ENCODE measurements at places on chromosomes 7 and 10.
A peak's percentile ranks its signal among the peaks of the same experiment; 100 is the strongest.

- DNase-seq, result no peak
Measured at GRCh38 chr7:35249537-35249907, 4.4 kb downstream of the TBX20 start.

GRCh38 chr10:24114556-24114955, 94.4 kb upstream of the KIAA1217 start:
- peak; percentile 85 for DNase-seq

DNA sequence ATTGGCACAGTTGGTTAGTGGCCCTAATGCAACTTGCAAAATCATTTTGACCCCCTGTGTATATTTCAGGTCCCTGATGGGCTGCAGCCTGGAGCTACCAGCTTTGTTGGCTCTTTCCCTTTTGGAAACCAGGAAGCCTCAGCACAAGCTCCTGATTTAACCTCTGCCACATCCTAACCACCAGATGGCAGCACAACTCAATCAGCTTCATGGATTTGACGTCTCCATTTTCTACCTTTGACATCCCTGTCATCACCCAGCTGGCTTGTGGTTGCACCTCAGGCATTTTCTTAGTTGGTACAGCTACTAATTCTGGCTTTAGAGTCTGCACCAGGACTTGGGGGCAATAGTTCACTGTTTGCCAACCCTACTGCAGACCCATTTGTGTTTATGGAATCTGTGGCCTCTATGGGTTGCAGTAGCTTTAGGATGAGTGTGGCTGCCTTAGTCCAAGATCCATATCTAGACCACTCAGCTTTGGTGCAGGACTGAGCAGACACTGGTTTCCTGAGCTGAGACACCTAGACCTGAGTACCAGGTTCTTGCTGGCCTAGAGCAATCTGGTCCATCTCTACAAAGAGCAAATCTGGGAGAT, 456.2 kb downstream of the REEP3 start:
- DNase-seq, result peak; percentile 57

DNA sequence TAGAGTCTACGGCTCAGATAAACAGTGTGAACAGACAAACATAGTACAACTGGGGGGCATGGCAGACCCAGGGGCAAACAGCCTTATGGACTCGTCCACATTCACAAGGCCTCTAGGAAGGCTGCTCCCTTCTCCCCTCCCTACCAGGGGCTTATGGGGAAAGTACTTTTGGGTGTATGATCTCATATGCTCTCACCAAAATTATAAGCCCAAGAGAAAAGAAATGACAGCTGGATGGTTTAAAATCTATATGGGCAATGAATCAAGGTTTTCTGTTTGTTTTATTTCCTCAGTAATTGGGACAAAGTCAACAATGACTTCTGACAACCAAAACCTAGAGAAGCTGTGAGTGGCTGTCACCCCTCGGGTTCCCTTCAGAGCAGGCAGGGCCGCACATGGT, 144.4 kb downstream of the PKD1L1 start:
- no peak for DNase-seq

DNA sequence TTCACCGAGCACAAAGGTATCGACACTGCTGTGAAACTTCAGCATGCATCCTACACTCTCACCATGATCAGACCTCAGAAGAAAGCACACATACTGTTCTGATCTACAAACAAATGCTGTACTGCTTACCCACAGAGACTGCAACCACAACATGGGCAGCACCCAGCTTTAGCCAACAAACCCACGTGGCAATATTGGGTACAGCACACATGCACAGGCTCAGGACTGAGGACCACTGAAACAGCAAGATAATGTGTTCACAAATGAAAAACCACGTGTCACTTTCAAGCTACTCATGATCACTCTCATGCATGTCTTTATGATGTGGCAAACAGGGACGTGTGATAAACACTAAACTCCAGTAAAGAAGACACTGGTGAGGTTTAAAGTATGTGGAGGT, 119.3 kb upstream of the PTN start:
- DNase-seq, result no peak

DNA sequence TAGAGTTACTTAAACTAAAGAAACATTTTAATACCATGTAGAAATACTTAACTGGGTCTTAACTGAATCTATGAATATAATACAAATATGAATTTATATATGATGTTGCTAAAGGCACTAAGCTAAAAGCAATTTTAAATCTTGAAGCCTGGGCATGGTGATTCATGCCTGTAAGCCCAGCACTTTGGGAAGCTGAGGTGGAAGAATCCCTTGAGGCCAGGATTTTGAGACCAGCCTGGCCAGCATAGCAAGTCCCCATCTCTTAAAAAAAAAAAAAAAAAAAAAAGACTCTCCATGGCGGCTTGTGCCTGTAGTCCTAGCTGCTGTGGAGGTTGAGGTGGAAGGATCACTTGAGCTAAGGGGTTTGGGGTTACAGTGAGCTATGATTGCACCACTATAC, 95.3 kb downstream of the CCSER2 start:
- DNase-seq, result no peak

GRCh38 chr7:79923953-79924352, 210.7 kb upstream of the GNAI1 start:
- DNase-seq, result no peak

DNA sequence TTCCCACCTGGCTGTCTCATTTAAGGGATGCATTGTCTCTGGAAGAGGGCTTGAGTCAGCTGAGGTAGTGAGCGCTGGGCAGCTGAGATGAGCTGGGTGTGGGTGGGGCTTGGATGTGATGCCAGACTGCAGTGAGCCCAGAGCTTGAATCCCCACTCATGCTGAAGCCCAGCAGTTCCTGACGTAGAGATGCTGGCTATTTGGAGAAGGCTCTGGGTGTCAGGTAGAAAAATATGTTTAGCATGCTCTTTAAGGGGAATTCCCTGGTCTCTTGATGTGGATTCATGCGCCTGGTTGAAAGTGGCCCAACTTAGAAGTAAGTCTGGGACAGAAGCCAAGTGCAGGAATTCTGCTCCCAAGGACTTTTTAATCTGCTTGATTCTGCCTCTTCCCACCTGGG, 241.5 kb upstream of the IGFBP3 start:
- DNase-seq, result no peak

- DNase-seq, result no peak
Measured at GRCh38 chr10:56823849-56824248, 462.8 kb upstream of the ZWINT start.

Data from spinal cord (tissue), 10 donors.